ENCODE measurements at places on chromosomes 7 and 10.

DNA sequence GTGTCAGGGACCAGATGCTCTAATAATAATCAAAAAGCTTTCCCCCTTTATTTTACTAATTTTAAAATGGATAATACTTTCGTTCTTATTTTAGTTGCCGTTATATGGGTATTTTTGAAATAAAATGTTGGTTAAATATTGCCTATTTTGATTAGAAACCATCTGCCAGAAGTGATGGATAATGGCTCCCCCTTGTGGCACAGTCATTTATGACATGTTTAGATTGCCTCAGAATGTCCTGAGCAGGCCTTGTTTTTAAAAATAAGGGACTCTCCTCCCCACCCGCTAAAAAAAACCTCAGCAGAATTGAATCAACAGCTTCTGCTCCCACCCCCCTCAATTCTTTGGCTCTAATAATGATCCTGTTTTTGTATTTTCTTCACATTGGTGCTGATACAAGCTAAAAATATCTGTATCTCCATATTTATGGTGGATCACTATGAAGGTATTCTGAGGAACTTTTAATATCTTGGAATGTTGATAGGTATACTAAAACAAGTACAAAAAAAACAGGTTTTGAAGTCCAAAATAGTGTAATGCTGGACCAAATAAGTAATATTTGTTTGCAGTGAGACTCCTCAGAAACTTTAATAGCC, 38.8 kb downstream of the TMEM60 start:
- DNase-seq, result peak; percentile 44

- DNase-seq, result peak; percentile 65
Measured at GRCh38 chr10:21078410-21079329, 181.6 kb upstream of the NEBL start.

DNA sequence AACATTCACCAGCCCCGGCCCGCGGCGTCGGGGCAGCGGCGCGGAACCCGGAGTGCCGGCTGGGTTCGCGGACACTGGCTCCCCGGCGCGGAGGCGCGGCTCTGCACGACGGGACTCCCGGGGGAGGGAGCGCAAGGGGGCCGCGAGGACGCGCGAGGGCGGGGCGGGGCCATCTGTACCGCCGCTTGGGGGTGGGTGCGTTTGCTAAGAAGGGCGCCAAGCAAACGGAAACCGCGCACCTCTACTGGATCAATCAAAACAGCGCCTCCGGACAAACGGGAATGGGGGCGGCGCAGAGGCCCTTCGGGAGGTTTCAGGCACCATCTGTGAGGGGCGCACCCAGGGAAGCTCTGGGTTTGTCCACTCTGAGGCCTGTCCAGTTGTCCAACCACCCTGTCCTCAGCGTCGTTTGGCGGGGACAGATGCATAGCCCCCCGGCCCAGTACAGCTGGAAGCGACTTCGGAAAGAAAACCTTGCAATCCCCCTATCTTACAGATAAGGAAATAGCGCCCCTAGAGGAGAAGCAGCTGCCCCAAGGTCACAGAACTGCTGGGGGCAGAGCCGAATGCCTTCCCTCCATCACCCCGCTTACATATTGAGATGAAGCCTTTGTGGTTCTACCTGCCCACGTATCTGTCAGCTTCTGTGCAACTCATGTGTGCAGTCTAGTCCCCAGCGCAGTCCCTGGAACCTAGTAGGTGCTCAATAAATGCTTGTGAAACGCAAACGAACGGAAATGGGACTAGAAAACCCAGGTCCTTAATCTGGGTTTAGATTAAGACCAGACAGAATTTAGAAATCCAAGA, 10.7 kb upstream of the SLIT1 start:
- peak; percentile 73 for DNase-seq

GRCh38 chr10:73908853-73909539, 1.9 kb upstream of the PLAU start:
- peak; percentile 81 for DNase-seq

- DNase-seq, result no peak
Measured at GRCh38 chr7:117096330-117096729, 143.0 kb downstream of the ST7 start.

GRCh38 chr7:9796241-9796640, 1177.4 kb upstream of the PHF14 start:
- no peak for DNase-seq

GRCh38 chr10:116545756-116546155, at the start of gene PNLIP:
Gene PNLIP, plus strand, starts transcription at chr10:116545931. Its CDS starts 162 bp downstream, at chr10:116546093.
- no peak for DNase-seq
